Activated CD8-positive, alpha-beta T cell treated with anti-CD3 and anti-CD28 coated beads, Interleukin-2, amount 10 ng/mL, durations not matched to agents 7 days and 5 days (primary cell): ENCODE measurements at places on chromosomes 7 and 10. TPM values are rescaled to one million over a fixed set of nuclear protein-coding genes. Genes with fewer than 3 reads are reported as not detected.
A peak's percentile ranks its signal among the peaks of the same experiment; 100 is the strongest.

The TMEM225B gene
- total RNA-seq, result 1.4 TPM

DNA sequence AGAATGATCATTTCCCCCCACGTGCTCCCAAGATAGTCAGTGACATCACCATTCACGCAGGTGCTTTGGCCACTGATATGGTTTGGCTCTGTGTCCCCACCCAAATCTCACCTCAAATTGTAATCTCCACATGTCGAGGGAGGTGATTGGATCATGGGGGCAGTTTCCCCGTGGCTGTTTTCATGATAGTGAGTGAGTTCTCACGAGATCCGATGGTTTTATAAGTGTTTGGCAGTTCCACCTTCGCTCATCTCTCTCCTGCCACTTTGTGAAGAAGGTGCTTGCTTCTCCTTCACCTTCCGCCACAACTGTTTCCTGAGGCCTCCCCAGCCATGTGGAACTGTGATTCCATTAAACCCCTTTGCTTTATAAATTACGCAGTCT lies 205.4 kb upstream of the SH2B2 start:
- H3K27ac ChIP-seq, result no peak overlapping the region
- peaks cover 6% of the 10 kb centered on the region for H3K36me3 ChIP-seq
- H3K27me3 ChIP-seq, result no peaks in the 10 kb centered on the region
- DNase-seq, result no peak

The RAMP3 gene
- total RNA-seq, result not detected

GRCh38 chr7:64618785-64619456 lies 47.0 kb upstream of the ZNF107 start:
- no peak overlapping the region for H3K27ac ChIP-seq
- H3K4me3 ChIP-seq, result no peak overlapping the region
- no peaks in the 10 kb centered on the region for H3K36me3 ChIP-seq
- DNase-seq, result peak; percentile 32

The GDF10 gene
- total RNA-seq, result not detected

- DNase-seq, result no peak
- H3K36me3 ChIP-seq, result peaks cover 65% of the 10 kb centered on the region
- no peak overlapping the region for H3K4me3 ChIP-seq
- H3K4me1 ChIP-seq, result peaks cover 46% of the 10 kb centered on the region
- no peaks in the 10 kb centered on the region for H3K27me3 ChIP-seq
These were observed 77.6 kb downstream of the NRBF2 start for GRCh38 chr10:63210611-63211196.

DNA sequence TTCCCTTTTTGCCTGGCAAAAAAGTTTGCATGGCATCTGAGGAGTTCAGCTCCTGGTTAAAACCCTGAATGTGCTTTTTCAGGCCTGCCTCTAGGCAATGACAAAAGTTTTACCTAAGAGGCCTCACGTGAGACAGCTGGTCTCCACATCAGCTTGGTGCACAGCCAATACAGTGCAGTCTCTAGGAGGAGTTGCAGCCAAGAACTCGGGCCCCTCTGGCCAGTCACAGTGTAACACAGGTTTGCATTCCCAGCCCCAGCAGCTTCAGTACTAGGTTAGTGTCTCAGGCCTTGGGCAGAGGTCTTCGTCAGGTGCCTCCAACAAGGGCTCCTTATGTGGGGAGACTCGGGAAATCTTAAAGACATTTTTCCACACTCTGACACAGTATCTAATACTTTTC lies 771.7 kb downstream of the SORCS1 start:
- no peaks in the 10 kb centered on the region for H3K36me3 ChIP-seq
- H3K4me1 ChIP-seq, result no peaks in the 10 kb centered on the region
- H3K4me3 ChIP-seq, result no peak overlapping the region
- H3K27me3 ChIP-seq, result no peaks in the 10 kb centered on the region

- H3K36me3 ChIP-seq, result no peaks in the 10 kb centered on the region
- no peak for DNase-seq
- no peaks in the 10 kb centered on the region for H3K4me1 ChIP-seq
- H3K27me3 ChIP-seq, result peaks cover 14% of the 10 kb centered on the region
- H3K4me3 ChIP-seq, result no peak overlapping the region
These were observed 98.4 kb upstream of the FRMD4A start for GRCh38 chr10:14429043-14429700.

The RPEL1 gene
- 0.16 TPM for total RNA-seq

DNA sequence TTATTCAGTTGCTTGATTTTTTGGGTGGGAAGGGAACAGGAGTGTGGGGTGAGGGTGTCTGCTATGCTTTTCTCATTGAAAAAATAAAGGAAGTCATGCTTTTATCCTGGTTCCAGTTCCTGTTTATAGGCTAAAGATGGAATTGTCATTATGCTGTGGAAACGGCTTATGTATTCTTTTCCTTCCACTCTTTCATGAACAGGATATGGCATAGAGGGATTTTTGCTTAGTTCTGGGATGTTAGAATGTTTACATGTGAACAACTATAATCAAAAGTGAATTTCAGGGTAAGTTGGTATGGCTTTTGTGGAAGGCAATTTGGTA lies 35.9 kb upstream of the PTPN12 start:
- H3K4me3 ChIP-seq, result no peak overlapping the region
- H3K4me1 ChIP-seq, result no peaks in the 10 kb centered on the region
- no peak overlapping the region for H3K27ac ChIP-seq
- no peak for DNase-seq
- H3K27me3 ChIP-seq, result peaks cover 8% of the 10 kb centered on the region

DNA sequence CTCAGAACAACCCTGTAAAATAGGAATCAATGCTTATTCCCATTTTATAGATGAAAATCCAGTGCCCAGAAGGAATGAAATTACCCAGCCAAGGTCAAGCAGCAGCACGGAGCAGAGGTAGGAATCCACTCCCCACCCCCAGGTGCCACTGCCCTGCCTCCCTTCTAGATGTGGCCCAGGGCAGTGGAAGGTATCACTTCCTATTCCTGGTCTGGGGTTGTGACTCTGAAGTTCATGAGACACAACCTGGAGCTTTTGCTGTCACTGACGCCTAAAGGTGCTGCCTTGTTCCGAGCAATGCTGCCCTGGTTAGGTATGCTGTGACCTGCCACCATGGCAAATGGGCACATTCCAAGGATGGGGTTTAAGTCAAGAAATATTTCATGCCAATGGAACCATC lies 53.6 kb downstream of the PIK3AP1 start:
- no peak overlapping the region for H3K4me3 ChIP-seq
- no peak for DNase-seq
- H3K27me3 ChIP-seq, result no peaks in the 10 kb centered on the region

DNA sequence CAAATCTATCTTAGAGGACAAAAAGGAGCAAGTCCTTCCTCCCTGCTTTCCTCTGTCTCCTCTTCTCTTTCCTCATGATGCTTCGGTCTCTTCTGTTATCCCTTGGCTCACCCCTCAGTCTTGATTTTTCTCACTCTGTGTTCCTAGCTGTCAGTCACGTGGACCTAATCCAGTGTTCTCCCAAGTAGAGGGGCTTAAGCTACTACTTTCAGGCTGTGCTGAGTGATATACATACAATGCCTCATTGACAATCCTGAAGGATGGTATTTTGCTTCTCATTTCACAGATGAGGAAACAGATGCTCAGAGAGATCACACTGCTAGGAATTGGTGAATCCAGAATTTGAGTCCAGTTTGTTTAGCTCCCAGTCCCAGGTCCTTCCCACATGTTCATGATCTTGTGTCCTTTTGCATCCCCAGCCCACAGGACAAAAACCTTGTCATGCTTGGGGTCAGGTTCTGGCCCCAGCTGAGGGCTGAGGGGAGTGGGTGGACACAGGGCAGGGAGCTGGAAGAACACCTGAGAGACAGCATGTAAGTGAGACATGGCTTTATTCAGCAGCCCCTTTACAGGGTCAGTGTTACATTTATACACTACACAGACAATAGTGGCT lies 50.5 kb upstream of the KMT2E start:
- H3K4me1 ChIP-seq, result peaks cover 30% of the 10 kb centered on the region
- H3K27me3 ChIP-seq, result no peaks in the 10 kb centered on the region
- peaks cover 19% of the 10 kb centered on the region for H3K36me3 ChIP-seq
- no peak for DNase-seq
- no peak overlapping the region for H3K4me3 ChIP-seq

The RSPH10B gene
- total RNA-seq, result 0.37 TPM

DNA sequence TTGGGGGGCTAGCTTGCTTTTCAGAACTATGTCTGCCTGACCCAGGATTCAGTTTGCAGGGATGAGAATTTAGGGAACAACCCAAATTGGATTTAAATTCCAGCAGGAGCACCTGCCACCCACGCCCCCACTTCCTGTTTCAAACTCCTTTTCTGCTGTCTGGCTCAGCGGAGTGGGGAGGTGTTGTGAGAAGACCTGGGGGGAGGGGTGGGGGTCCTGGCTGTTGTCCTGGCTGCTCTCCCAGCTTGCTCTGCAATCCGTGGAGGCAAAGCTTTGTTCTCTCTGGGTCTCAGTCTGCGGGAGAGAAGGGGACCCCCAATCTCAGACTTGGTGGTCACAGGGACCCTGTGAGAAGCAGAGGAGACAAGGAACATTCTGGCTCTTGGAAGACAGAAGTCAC lies 799 bp downstream of the KCNK18 start:
- no peak overlapping the region for H3K4me3 ChIP-seq
- H3K4me1 ChIP-seq, result no peaks in the 10 kb centered on the region
- H3K27me3 ChIP-seq, result no peaks in the 10 kb centered on the region
- no peak overlapping the region for H3K27ac ChIP-seq

GRCh38 chr7:35725280-35725680 lies 30.3 kb upstream of the HERPUD2 start:
- H3K27ac ChIP-seq, result peak overlapping the region; percentile 83
- peak; percentile 81 for DNase-seq

GRCh38 chr7:832167-832967 lies at the start of gene SUN1:
SUN1 (plus strand) TSS chr7:832476; CDS start chr7:832525, 49 bp downstream.
- H3K4me1 ChIP-seq, result peaks cover 44% of the 10 kb centered on the region
- H3K27ac ChIP-seq, result peak within 1 kb of the TSS; percentile 82
- H3K4me3 ChIP-seq, result peak within 1 kb of the TSS; percentile 48
- H3K27me3 ChIP-seq, result no peaks in the 10 kb centered on the region
- peaks cover 9% of the 10 kb centered on the region for H3K36me3 ChIP-seq
- DNase-seq, result peak; percentile 69

The COBL gene
- not detected for total RNA-seq

GRCh38 chr7:137879357-137880158 lies 32.8 kb upstream of the DGKI start:
- H3K4me3 ChIP-seq, result no peak overlapping the region
- DNase-seq, result no peak
- no peaks in the 10 kb centered on the region for H3K27me3 ChIP-seq
- H3K27ac ChIP-seq, result no peak overlapping the region
- peaks cover 4% of the 10 kb centered on the region for H3K4me1 ChIP-seq

- no peak for DNase-seq
- no peaks in the 10 kb centered on the region for H3K4me1 ChIP-seq
- no peak overlapping the region for H3K27ac ChIP-seq
- peaks cover 14% of the 10 kb centered on the region for H3K27me3 ChIP-seq
These were observed 200.5 kb upstream of the HPS1 start for GRCh38 chr10:98646998-98647917.

The C10orf95 gene
- total RNA-seq, result not detected

- no peaks in the 10 kb centered on the region for H3K27me3 ChIP-seq
- no peak overlapping the region for H3K27ac ChIP-seq
- H3K4me3 ChIP-seq, result no peak overlapping the region
- peaks cover 33% of the 10 kb centered on the region for H3K36me3 ChIP-seq
- peaks cover 15% of the 10 kb centered on the region for H3K4me1 ChIP-seq
- no peak for DNase-seq
These were observed 57.0 kb downstream of the PHTF2 start for GRCh38 chr7:77855371-77856083.

DNA sequence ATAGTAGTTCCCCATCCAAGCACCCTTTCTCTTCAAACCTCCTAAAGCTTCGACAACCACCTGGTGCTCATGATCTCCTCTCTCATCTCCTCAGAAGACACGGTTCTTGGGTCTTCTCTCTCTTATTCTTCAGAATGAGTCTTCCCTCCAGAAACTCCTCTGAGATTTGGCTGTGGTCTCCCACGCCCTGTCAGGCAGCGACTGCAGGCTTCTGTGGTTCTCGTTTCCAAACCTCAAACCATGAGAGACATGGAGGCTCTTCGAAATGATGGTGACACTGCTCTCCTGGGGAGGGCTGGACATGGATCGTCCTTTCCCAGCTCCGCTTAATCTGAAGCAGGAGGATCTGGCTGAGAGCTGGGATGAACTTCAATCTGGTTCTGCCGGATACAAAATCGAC lies 78.6 kb upstream of the PITRM1 start:
- peaks cover 43% of the 10 kb centered on the region for H3K27me3 ChIP-seq
- H3K36me3 ChIP-seq, result no peaks in the 10 kb centered on the region
- DNase-seq, result no peak
- H3K4me1 ChIP-seq, result peaks cover 6% of the 10 kb centered on the region
- no peak overlapping the region for H3K4me3 ChIP-seq
- no peak overlapping the region for H3K27ac ChIP-seq

GRCh38 chr10:93652857-93653256 lies 40.5 kb downstream of the PDE6C start:
- peaks cover 3% of the 10 kb centered on the region for H3K27me3 ChIP-seq
- DNase-seq, result no peak
- no peaks in the 10 kb centered on the region for H3K4me1 ChIP-seq
- H3K36me3 ChIP-seq, result no peaks in the 10 kb centered on the region
- H3K4me3 ChIP-seq, result no peak overlapping the region
- H3K27ac ChIP-seq, result no peak overlapping the region

DNA sequence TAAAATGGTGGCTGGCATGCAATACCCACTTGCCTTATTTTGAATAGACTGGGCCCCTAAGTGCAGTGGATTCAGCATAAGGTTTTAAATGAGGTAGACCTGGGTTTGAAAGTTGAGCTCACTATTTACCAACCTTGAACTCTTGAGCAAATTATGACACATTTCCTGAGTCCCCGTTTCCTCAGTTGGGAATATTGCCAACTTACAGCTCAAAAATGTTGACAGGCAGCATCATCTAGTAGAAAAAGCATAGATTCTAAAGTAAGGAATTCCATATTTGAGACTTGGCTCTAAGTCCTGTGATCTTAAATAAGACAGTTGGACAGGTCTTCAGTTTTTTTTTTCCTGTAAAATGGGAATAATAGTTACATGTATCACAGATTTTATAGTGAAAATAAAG lies 305.5 kb downstream of the ACTR3B start:
- no peak for DNase-seq
- H3K27me3 ChIP-seq, result no peaks in the 10 kb centered on the region
- no peaks in the 10 kb centered on the region for H3K36me3 ChIP-seq
- no peak overlapping the region for H3K27ac ChIP-seq
- no peak overlapping the region for H3K4me3 ChIP-seq
- no peaks in the 10 kb centered on the region for H3K4me1 ChIP-seq

The SDK1 gene
- total RNA-seq, result 0.03 TPM
